ENCODE measurements at places on chromosomes 13 and 19. TPM values are rescaled to one million over a fixed set of nuclear protein-coding genes. Genes with fewer than 3 reads are reported as not detected.

The PHLDB3 gene
- total RNA-seq: 9.0 TPM

The SBNO2 gene
- 22.2 TPM for total RNA-seq

The CEACAM1 gene
- total RNA-seq: 2.3 TPM

The ZNF611 gene
- 3.2 TPM for total RNA-seq

The ZNF415 gene
- total RNA-seq: not detected

The ZNF181 gene
- total RNA-seq: 11.4 TPM

The CEACAM3 gene
- total RNA-seq: not detected

The TEKTIP1 gene
- total RNA-seq: 0.21 TPM

The PPP1R15A gene
- total RNA-seq: 79.7 TPM

The CD70 gene
- total RNA-seq: 12.1 TPM

The PET100 gene
- 47.0 TPM for total RNA-seq
